ENCODE measurements at places on chromosomes 2 and 18.

GRCh38 chr2:222318712-222319585 is 20.2 kb upstream of the PAX3 start:
- DNase-seq, result no peak

DNA sequence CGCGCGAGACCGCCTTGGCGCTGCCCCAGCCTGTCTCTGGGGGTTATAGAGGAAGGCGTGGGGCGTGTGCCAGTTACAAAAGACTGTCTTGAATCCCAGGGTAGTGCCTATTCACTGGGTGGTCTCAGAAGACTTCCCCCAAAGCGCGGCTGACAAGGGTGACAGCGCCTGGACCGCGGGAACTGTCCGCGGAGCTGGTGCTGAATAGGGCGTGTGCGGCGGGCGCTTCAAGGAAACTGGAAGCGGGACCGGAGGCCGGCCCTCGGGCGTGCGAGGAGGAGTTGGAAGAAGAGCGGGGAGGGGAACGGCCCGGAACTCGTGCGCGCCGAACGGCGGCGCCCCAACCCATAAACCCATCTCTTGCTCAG is 2.3 kb downstream of the EGR4 start:
- no peak for DNase-seq

DNA sequence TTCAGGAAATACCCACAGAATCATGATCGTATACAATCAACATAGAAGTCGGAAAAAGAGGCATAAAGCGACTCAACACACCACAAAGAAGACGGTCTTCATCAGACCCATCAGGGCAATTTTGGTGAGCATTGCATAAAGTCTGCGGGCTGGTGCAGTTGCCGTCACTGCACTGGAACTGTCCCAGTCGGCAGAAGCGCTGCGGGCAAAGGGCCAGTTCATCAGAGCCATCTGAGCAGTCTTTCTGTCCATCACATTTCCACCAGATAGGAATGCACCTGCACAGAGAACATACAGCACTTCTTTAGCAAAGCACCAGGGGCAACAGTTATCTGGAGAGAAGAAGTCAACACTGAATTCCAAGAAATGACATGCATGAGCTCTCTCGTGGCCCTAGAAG is 105.7 kb downstream of the DHRS9 start:
- DNase-seq, result no peak

DNA sequence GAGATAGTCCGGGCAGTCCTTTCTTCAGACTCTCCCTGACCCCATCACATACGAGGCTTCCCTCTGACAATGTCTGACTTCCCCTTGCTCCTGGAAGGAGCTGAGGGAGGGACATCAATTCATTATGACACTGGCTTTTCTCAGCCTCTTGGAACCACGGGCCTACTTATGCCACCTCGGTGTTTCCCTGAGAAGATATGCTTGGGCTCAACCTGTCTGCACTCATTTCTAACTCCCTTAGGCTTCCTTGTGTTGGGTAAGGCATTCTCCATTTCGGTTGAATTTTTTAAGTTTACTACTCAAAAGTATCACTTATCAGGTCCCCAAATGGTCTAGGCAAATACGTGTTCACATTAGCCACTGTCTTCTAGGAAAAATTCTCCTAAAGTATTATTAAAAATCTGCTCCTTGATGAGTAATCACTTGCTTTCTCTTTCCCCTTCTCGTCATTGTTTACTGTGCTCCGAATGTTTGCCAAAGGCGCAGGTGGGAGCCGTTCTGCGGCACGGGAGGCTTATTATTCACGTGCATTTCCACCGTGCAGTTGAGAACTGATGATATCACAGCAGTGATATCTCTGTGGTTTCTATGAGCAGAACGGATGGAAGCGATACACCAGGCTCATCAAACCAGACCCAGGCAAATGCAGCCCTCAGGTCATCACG is 33.1 kb downstream of the ARL4C start:
- peak; percentile 45 for DNase-seq

GRCh38 chr2:212157012-212157411 is 381.6 kb downstream of the ERBB4 start:
- DNase-seq, result no peak

GRCh38 chr2:33903215-33903614 is 304.1 kb upstream of the FAM98A start:
- no peak for DNase-seq

DNA sequence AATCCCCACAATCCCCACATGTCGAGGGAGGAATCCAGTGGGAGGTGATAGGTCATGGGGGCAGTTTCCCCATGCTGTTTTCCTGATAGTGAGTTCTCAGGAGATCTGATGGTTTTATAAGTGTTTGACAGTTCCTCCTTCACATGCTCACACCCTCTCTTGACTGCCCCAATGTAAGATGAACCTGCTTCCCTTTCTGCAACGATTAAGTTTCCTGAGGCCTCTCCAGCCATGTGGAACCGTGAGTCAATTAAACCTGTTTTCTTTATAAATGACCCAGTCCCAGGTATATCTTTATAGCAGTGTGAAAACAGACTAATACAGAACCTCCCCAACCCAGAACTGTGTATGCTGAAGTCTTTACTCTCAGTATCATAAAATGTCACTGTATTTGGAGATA is 289.5 kb upstream of the MMADHC start:
- DNase-seq, result no peak

DNA sequence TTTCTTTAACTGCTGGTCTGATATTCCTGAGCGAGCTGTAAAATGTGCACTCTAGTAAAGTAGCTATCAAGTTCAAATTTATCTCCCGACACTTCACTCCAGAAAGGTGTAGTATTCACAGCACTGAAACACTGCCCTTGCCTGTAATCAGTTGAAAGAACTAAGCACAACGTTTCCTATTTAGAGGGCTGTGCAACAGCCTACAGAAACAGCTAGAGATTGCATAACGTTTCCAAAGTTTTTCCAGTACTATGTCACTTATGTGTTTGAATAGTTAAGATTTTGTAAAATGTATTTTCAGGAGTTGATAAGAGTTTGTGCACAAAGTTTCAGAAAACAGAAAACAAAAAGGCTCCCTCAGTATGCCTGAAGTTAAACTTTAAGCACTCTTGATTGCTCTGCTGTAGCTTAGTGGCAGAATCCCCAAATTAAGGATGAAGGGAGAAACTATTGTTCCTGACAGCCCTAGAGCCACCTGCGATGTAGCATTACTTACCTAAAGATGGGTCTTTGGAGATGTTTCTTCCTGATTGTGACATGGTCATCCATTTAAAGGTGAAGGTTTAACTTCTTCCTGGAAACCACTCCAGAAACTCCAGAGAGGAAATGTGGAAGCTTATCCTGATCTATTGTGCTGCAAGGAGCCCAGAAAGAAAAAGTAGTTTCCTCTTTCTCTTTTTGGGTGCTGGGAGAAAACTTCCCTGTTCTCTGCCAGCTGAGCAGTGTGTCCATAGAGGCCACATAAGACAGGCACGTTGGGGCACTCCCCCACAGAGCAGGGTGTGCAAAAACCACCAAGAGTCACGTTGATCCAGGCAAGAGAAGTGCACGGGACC is 536 bp downstream of the PDE1A start:
- no peak for DNase-seq

GRCh38 chr2:68487773-68488355 is 20.5 kb downstream of the APLF start:
- no peak for DNase-seq

- DNase-seq, result no peak
Observed at GRCh38 chr2:177660742-177661141, 268.2 kb downstream of the AGPS start.

DNA sequence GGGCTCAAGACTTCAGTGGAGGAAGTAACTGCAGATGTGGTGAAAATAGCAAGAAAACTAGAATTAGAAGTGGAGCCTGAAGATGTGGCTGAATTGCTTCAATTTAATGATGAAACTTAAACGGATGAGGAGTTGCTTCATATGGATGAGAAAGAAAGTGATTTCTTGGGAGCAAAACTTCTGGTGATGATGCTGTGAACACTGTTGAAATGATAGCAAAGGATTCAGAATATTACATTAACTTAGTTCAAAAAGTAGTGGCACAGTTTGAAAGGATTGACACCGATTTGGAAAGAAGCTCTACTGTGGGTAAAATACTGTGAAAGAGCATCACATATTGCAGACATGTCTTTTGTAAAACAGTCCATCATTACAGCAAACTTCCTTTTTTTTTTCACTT is 638.0 kb downstream of the NYAP2 start:
- DNase-seq, result no peak

- no peak for DNase-seq
Observed at GRCh38 chr2:134190807-134191203, 63.1 kb upstream of the MGAT5 start.

DNA sequence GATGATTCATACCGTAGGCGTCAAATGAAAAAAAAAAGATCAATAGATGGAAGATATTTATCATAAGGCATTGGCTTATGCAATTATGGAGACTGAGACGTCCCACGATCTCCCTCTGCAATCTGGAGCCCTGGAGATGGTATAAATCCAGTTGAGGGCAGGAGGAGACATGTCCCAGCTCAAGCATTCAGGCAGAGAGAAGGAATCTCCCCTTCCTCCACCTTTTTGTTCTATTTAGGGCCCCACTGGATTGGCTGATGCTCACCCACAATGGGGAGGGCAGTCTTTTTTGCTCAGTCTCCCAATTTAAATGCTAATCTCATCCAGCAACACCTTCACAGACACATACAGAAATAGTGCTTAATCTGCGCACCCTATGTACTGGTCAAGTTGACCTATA is 18.0 kb upstream of the OLA1 start:
- DNase-seq, result no peak

- DNase-seq, result no peak
Observed at GRCh38 chr2:192035731-192036442, 158.8 kb downstream of the TMEFF2 start.

DNA sequence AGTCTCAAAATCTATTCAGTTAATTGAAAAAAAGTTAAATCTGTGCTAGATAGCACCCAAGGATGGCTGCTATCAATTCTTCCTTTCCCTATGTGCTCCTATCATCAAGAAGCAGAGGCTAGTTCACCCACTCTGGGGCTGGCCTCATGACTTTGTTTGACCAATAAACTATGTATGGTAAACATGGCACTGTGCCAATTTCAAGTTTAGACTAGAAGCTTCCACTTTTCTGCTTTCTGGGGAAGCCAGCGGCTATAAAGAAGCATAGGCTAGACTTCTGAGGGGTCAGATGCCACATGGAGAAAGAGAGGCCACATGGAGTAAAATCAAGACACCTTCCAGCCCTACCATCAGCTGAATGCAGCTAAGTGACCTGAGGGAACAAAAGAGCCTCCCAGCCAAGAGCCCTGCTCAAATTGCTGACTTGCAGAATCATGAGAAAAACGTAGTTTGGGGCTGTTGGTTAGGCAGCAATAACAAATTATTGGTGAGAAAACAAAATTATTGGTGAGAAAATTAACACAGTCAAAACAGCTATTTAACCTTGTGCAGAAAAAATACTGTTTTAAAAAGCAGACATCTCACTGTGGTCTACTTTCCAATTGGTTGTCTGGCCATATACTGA is 86.5 kb upstream of the SLC14A2 start:
- no peak for DNase-seq

GRCh38 chr2:144151851-144152250 is 368.1 kb downstream of the ZEB2 start:
- DNase-seq, result no peak

- DNase-seq, result no peak
Observed at GRCh38 chr2:240645346-240645745, 20.1 kb downstream of the GPR35 start.

GRCh38 chr2:234395891-234396420 is 100.9 kb downstream of the ARL4C start:
- DNase-seq, result no peak

DNA sequence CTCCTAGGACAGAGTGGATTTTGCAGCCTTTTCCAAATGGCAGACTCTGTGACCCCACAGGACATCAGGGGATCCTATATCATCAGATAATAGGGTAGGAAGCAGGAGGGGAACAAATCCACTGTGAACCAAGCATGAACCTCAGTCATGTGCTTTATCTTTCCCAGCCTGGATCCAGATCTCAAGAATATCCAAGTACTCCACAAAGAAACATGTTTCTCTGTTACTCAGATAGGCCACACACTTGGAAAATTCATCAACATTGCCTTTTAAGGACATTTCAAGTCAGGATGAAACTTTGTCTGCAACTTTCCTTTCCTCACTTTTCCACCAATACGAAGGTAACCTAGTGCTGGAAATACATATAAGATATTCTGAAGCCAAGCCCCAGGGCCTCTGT is 85.8 kb downstream of the RDH14 start:
- DNase-seq, result no peak

- DNase-seq, result no peak
Observed at GRCh38 chr2:207136874-207137273, 28.9 kb downstream of the KLF7 start.

- DNase-seq, result no peak
Observed at GRCh38 chr2:23700627-23701026, 226.3 kb downstream of the ATAD2B start.

DNA sequence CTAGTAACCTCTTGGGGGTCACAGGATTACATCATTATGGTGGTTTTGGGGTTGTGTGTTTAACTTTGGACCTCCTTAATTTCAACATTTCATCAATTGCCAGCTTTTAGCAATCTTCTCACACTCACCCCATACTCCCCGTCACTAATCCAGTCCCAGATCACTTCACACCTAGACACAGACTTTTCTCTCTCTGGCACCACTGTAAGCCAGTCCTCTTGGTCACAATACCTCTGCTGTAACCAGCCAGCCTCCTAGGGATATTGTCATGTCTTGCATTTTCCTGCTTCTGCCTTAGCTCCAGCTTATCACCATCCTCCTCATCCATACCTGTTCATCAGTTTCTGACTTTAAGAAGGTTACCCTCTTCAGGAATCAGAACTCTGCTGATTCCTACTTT is 1.6 kb upstream of the STK17B start:
- DNase-seq, result no peak

- DNase-seq, result no peak
Observed at GRCh38 chr2:81528852-81529480, 1224.4 kb upstream of the LRRTM1 start.

GRCh38 chr18:23209796-23210195 is 74.5 kb downstream of the CABLES1 start:
- no peak for DNase-seq

DNA sequence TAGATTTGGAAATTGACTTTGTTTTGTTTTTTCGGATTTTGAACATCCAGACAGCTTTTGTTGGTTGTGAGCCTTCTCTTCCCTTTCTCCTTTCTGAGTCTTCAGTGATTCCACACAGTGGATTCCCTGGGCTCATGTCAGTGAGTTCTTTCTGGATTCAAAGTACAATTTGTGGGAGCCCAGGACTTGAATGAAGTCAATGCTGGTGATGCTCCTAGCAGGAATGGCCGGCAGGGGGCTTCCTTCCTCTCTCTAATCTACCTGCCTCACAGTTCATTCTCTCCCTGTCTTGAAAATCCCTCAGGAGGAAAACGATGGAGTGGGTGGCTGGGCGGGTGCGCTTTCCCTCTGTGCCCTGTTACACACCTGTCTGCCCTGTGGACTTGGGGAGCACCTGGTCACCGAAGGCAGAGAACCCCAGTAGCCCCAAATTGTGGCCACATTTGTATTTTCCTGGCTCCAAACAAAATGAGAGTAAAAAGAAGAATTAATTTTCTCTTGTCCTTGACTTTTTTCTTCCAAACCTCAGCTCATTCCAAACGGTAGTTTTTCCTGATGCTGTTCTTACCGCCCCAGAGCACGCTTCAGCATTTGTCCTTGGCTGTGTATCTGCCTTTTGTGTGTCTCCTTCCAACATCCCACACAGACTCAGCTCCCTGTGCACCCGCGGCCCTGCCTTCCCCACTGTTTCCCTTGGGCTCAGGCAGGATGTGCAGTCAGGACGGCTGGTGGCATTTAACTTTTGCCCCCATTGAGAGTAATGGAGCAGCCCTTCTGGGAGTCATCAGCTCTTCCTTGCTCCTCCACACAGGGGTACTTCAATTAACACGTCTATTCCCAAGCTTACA is 86.6 kb downstream of the MARCO start:
- DNase-seq, result no peak

Data from activated T-helper 1 cell treated with anti-CD3 and anti-CD28 coated beads, Interleukin-2, amount 50 U/mL, for 16 hours (primary cell).